ENCODE measurements at places on chromosomes 12 and 14.
A peak's percentile ranks its signal among the peaks of the same experiment; 100 is the strongest.

- DNase-seq, result no peak
These were observed 3.0 kb upstream of the GARIN2 start for GRCh38 chr14:67186172-67186768.

GRCh38 chr12:81263072-81263471 is 185.2 kb downstream of the ACSS3 start:
- no peak for DNase-seq

GRCh38 chr14:100838493-100839314 is 12.8 kb downstream of the MEG3 start:
- DNase-seq, result no peak

- peak; percentile 69 for DNase-seq
These were observed 4.6 kb upstream of the CACNB3 start for GRCh38 chr12:48813465-48814261.

GRCh38 chr12:47848853-47849252 is 29.1 kb upstream of the HDAC7 start:
- DNase-seq, result no peak

- no peak for DNase-seq
These were observed 20.8 kb upstream of the FBLN5 start for GRCh38 chr14:91968280-91968679.

GRCh38 chr12:132236930-132237771 is 92.2 kb downstream of the GALNT9 start:
- DNase-seq, result no peak

DNA sequence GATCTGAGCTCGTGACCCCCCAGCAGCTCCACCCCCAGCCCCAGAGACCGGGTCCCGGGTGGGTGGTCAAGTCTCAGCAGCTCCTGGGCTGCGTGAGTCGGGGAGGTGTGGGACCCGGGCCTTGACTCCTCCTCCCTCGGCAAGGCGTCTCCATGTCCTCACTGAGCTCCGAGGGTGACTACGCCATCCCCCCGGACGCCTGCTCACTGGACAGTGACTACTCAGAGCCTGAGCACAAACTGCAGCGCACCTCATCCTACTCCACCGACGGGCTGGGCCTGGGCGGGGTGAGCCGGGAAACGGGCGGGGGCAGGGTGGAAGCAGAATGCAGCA is 28.1 kb downstream of the PIGH start:
- no peak for DNase-seq

GRCh38 chr14:51657762-51658161 is 6.1 kb downstream of the FRMD6 start:
- DNase-seq, result no peak

GRCh38 chr14:105760691-105761344 is 234.4 kb downstream of the TMEM121 start:
- no peak for DNase-seq

DNA sequence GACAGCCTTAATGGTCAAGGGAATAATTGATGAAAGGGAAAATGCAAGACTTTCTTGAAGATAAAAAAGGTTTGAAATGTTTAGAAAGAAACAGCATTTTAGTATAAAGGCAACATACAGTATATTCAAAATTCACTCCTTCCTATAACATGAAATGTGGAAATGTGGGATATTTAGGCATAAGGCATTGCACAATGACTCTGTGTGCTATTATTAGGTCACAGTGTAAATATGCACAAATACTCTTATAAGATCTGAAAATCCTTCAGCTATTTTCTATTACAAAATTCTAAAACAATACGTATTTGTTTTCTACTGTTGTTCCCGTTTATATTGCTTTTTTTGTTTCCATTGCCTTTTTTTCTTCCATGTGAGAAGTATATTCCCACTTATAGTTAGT is 127.7 kb downstream of the SLC16A7 start:
- DNase-seq, result no peak

GRCh38 chr14:34699873-34700621 is 14.3 kb downstream of the CFL2 start:
- DNase-seq, result no peak

DNA sequence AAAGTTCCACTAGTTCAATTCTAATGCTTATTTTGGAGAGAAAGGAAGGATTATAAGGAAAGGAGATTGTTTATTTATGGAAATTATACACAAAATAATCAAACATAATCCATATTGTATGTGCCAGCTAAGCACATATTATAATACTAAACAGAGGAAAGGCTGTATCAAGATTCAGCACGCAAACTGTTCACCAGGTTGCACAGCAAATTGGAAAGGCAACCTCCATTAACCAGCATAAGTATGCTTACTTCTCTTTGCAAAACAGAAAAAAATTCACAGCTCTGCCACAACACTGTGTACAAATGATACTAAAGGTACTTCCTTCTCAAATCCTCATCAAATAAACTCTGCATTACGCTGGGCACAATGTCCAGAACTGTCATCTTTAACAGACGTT is 146.3 kb downstream of the MED13L start:
- DNase-seq, result no peak

DNA sequence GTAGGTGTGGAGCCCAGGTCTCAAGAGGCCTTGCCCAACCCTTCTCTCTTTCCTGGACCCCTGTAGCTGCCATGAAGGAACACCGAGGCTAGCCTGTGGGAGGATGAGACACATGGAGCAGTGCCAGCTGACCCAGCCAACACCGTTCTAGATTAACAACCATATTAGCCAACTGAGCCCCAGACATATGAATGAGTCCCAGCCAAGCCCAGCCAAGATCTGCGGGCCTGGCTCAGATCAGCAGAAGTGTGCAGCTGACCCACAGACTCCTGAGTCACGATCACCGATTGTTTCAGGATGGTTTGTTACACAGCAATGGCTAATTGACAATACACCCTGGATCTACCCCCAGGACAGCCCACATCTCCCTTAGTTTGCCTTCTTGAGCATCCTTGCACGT is 82.1 kb downstream of the NTF3 start:
- DNase-seq, result no peak

DNA sequence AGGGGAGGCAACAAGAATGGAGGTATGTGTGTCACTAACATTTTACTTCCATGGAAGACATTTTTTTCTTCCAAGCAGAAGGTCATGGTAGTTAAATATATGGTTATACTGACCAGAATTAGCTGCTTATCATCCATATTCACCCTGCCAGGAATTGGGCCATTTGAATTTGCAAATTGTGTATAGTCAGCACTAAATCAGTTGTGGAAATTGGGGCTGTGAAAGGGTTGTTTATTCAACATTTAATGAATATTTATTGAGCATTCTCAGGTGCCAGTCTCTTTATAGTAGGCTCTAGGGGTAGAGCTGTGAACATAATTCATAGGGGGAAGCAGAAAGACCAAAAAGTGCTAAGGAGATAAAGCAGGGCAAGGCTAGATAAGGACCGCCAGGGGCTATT is 38.0 kb downstream of the METAP2 start:
- no peak for DNase-seq

DNA sequence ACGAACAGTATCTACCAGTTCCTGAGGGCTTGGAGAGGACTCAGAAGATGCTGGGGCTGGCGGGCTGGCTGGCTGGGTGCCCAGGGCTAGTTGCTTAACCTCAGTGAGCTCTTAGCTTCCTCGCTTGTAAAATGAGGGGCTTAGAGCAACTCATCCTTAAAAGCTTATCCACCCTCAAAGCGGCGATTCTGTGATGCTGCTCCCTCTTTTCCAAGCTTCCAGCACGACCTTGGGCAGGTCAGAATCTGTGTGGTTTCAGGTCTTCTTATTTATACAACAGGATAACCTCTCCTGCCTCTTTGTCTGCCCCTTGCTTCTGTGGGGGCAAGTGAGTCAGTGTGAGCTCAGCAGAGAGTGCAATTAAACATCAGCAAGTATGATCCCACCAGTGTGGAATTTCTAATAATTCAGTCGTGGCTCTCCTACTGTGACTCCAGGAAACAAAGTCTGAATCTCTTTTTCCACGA is 281.8 kb downstream of the KSR2 start:
- no peak for DNase-seq

- no peak for DNase-seq
These were observed 104.1 kb downstream of the LGMN start for GRCh38 chr14:92644171-92644969.

GRCh38 chr12:62760779-62761178 is 174.2 kb downstream of the PPM1H start:
- DNase-seq, result no peak

- no peak for DNase-seq
These were observed 42.0 kb downstream of the GPHB5 start for GRCh38 chr14:63276492-63277342.

GRCh38 chr12:133023566-133023965 is 13.7 kb upstream of the ZNF84 start:
- DNase-seq, result no peak

- no peak for DNase-seq
These were observed 214.1 kb downstream of the DUSP6 start for GRCh38 chr12:89138048-89138852.

GRCh38 chr14:78414172-78414571 is 244.0 kb downstream of the NRXN3 start:
- DNase-seq, result no peak

DNA sequence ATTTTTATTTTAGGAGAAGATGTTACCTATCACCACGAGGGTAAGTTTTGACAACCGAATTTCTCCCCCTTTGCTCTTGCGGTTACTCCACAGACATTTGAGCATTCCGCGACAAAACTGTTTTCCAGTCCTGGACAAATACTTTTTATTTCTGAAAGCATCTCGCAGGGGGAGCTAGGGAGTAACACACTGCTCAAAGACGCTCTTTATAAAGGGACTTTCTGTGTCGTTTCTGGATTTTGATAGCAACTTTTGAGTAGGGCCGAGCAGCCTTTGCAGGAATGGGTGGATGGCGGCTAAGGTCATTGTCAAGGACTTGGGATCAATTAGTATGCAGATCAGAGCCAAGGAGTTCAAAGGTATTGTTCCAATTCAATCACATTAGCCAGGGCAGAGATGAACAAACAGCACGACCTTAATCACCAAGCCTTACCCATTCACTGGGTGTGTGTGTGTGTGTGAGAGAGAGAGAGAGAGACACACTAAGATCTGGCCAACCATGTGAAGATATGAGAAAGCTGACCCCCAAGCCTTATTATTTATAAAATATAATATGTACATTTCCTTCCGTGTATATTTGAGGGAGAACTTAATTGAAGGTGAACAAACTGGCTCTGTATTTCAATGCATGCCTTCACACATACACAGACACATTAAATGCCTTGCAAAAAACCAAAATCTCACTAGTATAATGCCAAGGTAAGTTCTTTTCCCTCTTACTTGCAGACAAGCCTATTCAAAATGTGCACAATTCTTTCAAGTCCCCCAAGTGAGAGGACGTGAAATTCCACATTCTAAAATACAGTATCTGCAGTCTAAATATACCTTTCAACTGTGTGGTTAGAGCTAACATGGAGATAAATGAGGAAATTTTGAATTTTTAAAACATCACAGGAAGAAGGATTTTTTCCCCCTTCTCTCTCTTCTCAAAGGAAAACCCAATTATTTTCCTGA is 613.8 kb downstream of the VRK1 start:
- no peak for DNase-seq

- DNase-seq, result no peak
These were observed 18.7 kb downstream of the PKP2 start for GRCh38 chr12:32877601-32878459.

DNA sequence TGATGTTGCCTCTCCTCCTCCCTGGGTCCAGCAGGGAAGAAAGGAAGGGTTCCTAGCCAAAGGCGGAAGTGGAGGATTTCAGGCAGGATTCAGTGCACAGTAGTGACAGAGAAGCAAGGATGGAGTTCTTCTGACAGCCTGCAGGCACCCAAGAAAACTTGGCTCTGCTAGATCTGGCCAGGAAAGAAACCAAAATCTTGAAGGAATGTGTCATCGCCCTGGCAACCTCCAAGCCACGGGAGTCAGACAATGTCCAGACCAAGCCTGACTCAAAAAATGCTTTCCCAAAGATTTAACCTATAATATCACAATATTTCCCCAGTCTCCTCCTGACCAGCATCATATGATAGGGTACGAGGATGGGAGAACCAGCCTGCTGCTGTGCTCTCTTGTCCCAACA is 22.8 kb upstream of the DHRS4 start:
- no peak for DNase-seq

- DNase-seq, result no peak
These were observed 74.3 kb upstream of the ARID2 start for GRCh38 chr12:45655186-45655585.

- no peak for DNase-seq
These were observed 6.0 kb upstream of the TEX52 start for GRCh38 chr12:2862876-2863275.

DNA sequence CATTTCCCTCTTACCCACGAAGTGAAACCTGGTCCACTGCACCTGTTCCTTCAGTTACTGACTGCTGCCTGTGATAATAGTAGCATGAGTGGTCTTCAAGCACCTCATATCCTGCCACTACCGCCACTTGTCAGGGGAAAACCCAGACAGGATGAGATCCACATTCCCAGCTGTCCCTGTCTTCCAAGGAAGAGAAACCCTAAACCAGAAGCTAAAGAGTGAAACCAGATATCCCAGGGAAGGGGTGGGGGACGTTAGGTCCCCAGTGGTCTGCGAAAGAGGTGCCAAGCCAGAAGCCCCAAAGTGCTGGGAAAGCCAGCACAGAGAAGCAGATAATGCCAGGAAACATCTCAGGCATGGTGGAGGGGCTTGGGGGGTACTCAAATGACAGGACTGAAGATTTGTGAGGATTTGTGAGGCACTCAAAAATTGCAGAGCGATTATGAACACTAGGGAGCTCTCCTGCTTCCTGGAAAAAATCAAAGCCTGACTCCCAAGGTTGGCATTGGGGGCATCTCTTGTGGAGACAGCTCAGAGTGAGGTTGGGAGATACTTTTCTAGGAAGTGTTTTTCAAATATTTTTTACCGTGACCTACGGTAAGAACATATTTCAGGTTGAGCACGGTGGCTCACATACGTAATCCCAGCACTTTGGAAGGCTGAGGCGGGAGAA is 77.9 kb downstream of the TMEM30B start:
- DNase-seq, result no peak

- DNase-seq, result no peak
These were observed 85.8 kb upstream of the BCAT1 start for GRCh38 chr12:25034676-25035075.

DNA sequence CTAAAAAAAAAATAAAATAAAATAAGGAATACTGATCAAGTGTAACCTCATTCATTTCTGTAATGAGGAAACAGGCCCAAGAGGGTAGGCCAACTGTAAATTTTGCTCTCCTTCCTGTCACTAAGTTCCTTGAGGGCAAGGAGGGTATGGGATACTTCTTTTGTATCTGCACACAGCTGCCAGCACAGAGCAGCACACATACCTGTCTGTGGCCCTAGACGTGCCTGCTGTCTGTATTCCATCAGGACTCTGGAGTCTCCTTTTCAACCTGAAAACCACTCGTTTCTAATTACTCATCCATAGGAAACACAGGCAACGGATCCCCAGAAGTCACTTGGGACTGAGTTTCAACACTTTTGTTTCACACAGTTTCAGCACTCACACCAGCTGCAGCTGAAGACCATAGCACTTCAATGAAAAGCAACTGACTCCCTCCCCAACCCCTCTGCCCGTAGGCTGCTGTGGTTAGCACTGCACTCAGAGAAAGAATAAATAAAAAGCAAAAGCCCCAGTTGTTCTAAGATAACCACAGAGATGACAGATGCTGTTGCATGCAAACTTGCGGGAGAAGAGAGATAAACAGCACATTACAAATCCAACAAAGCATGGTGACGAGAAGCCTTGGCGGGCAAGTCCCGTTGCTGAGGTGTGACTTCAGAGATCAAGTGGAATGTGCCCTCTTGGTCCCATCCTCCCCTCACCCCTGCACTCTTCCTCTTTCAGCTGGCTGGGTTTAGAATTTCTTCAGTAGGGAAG is 24.9 kb downstream of the CRACR2A start:
- DNase-seq, result no peak

GRCh38 chr14:56057071-56057741 is 61.0 kb upstream of the PELI2 start:
- DNase-seq, result no peak
